SK-N-SH treated with all-trans-retinoic acid at 6 μM for 48 hours (cell line): ENCODE measurements at places on chromosomes 4 and X.

DNA sequence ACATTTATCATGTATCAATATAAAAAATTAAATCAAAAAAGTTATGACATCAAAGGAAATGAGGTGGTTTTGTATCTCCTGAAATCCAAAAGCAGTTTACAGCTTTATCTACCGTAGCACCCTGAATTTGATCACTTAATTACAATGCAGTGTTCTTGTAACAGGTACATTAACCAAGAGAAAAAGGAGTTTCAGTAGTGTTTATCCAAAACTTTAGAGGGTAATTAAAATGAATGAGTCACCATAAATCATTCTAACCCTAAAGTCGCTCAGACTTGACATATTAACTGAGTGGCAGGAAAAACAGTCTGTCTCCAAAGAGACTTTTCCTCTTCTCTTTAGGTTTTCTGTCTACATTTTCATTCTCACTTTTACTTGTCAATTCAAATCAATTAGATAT lies 907.6 kb upstream of the EPHA5 start:
- no peak for ATAC-seq

GRCh38 chr4:94668724-94669123 lies 89.0 kb upstream of the BMPR1B start:
- no peak for ATAC-seq

DNA sequence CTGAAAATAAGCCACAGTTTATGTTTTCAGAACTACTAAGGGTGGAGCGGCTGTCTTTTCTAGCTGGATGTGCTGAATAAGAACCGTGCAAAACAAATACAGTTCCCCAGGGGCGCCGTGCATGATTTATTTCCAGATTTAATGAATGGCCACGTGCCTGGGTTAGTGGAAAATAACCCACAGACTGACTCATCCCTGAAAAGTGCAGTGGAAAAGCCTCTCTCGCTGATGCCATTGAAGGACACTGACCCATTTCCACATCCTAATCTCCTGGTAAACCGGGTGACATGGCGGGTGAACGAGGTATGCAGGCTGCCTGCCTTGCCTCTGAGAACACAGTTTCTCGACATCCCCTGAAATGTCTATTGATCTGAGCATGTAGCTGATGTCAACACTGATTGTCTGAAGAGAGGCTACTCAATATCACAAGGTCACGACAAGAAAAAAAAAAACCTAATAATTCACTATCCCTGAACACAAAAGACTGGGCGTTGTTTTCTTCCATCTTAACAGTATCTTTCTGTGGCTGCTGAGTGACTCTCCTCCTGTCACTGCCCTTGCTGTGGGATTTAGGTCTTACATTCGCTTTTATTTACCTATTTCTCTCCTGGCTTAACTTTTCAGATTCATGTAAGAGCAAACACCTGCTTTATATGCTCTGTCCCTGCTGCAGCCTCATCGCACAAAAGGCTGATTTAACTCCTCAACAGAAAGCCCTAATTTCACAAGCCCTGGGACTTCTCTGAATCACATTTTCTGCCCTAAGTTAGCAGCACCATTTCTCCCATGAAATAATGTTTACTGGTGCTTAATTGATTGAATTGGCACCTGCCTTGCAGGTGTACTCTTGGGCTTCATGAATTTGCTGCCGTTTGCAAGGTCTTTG lies 76.9 kb upstream of the SCOC start:
- peak; percentile 68 for ATAC-seq

- ATAC-seq = no peak
These were observed 68.9 kb upstream of the TRAM1L1 start for GRCh38 chr4:117154251-117154650.
